ENCODE measurements at places on chromosomes 5 and 9.

- DNase-seq: no peak
Measured at GRCh38 chr9:125446561-125447094, 185.0 kb downstream of the GAPVD1 start.

- DNase-seq: peak; percentile 42
Measured at GRCh38 chr5:132777209-132778069, at the start of gene SEPTIN8. Gene SEPTIN8, minus strand, starts transcription at chr5:132777239. Its CDS starts 102 bp downstream, at chr5:132777137.

DNA sequence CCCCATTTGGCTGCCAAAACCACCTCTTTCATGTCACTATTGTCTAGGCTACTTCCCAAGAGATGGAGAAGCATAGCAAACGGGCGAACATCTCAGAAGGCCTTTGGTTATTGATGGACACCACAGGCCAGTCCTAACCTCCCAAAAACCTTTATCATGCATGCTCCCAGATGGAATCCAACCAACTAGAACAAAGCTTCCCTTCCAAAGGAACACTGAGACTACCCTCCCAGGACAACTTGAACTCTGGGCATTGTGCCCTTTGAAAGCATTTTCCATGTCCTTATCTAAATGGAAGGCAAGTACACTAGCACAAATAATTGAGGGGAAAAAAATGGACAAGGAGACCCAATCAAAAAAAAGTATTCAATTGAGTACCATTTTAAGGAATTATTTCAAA is 65.6 kb downstream of the SPOCK1 start:
- DNase-seq: no peak

DNA sequence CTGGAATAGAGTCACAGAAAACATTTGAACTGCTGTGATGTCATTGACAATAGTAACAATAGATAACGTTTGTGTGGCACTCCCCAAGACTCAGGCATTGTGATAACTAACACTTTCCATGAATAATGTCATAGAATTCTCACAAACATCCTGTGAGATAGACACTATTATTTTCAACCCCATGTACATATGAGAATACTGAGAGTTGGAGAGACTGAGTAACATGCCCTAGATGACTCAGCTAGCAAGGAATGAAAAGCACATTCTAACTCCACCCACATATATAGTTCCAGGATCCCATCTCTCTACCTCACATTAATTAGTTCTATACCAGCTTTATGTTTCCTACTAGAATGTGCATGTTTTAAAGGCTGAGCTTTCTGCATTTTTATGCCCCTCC is 71.4 kb downstream of the ASTN2 start:
- DNase-seq: no peak

- DNase-seq: no peak
Measured at GRCh38 chr5:164801910-164802309, 1296.5 kb downstream of the MAT2B start.

- no peak for DNase-seq
Measured at GRCh38 chr5:112339761-112340160, 79.3 kb downstream of the EPB41L4A start.

DNA sequence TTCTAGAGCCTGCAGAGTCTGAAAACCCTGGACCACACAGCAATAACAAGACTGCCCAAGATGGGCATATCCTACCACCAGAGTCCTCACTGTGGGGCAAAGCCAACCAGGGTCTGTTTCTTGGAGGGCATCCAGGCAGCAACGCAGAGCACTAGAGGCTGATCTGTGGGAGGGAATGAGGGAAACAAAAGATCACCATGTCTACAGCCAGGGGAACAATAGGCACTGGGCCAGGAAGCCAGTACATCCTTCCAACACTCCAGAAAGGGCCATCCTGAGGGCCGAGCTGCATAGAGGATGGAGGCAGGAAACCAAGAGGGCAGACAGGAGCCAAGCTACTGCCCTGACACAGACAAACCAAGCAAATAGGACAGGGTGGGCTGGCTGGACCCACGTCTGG is 416.1 kb upstream of the IRX4 start:
- no peak for DNase-seq

- DNase-seq: peak; percentile 52
Measured at GRCh38 chr9:137721899-137722298, 103.1 kb downstream of the EHMT1 start.

DNA sequence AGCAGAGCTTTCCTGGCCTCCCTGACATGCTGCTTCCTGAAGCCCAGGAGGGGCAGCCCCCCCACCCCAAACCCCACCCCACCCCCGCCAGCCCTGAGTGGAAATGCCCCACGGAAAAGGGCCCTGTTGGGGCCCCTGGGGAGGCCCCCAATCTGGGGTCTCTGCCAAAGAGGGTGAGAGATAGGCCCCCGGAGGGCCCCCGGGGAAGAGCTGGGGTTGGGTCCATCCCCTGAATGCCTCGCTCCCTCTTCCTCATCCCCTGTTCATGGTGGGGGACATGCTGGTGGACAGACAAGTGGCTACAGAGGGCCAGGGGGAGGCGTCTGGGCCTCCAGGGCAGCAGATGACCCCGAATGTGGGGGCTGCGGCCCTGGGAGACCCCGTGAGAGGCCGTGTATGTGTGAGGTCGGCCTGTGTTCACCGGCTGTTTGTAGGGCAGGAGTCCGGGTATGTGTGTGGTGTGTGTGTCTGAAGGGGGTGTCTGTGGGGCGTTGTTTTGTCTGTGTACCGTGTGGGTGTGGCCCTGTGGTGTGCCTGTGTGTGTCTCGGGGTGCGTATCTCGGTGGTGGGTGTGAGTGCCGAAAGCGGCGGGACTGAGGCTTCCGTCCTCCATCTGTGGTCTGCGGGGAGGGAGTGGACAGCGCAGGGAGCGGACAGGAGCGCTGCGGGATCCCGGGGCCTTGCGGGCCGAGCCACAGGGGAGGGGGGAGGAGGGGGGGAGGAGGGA is 11.3 kb downstream of the C9orf50 start:
- peak; percentile 87 for DNase-seq

- DNase-seq: no peak
Measured at GRCh38 chr9:6355728-6356127, 27.6 kb downstream of the TPD52L3 start.

DNA sequence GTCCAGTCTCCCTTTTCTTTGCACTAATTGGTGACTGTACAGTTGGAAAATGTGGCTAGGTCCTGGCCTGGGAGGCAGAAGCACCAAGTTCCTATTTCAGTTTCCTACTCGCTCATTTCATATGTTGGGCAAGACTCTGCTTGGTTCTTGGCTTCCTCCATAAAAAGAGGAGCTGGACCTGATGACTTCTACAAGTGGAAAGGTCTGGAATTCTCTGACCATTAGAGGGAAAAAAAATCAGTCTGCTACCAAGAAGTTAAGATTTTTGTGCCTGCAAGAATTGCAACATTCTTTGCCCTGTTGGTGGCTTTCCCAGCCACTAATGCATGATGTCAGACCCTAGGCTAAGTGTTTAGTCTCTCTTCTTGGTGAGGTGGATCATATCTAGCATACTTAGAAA is 91.5 kb downstream of the WDR41 start:
- DNase-seq: no peak

DNA sequence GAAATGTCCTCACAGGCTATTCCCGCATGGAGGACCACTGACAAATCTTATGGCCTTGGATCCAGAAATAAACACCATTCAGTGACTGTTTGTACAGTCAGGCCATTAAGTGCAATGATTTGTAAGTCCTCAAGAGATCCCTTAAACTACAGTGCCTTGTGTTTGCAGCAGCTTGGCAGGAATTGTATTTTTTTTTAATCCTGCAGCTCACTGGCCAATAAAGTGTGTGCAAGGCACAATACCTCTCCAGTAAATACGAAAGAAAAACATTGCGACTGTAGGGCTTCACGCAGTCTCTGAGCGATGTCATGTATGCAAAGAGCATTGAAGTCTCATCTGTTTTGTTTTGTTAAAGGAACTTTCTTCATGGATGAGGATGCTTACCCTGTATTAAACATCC is 74.2 kb upstream of the TUSC1 start:
- no peak for DNase-seq

DNA sequence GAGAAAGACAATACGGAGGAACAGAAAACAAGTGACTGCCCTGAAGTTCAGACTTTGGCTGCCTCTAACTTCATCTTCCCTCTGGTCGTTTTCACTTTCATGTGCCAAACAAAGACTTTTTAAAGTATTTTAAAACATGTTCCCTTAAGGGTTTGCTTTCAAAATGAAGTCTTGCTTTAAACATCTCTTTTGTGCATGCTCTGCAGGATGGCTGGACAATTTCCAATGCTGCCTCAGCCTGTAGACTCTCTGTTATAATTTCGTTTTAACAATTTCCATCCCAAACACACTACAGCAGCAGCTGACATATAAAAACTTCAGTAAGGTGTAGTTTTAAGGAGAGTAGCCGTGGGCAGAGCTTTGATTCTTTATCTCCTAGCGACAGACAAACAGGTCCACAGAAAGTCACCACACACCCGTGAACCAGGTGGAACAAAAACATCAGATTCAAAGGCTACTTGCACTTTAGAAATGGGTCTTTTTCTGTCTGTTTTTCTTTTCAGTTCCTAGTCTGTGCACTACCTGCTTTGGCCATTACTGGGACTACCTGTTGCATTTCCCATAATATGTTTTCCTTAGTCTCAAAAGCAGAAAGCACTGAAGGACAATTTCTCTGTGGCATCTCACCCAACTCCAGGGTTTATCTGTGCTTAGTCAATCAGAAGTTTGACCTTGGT is 308.9 kb downstream of the DTWD2 start:
- no peak for DNase-seq

GRCh38 chr9:113803811-113804589 is 72.1 kb upstream of the ZNF618 start:
- DNase-seq: no peak

- DNase-seq: no peak
Measured at GRCh38 chr5:154478224-154478565, at the start of gene HAND1. Gene HAND1, minus strand, starts transcription at chr5:154478227. Its CDS starts 219 bp downstream, at chr5:154478008.

- DNase-seq: no peak
Measured at GRCh38 chr5:61328791-61329549, 3.1 kb upstream of the ZSWIM6 start.

DNA sequence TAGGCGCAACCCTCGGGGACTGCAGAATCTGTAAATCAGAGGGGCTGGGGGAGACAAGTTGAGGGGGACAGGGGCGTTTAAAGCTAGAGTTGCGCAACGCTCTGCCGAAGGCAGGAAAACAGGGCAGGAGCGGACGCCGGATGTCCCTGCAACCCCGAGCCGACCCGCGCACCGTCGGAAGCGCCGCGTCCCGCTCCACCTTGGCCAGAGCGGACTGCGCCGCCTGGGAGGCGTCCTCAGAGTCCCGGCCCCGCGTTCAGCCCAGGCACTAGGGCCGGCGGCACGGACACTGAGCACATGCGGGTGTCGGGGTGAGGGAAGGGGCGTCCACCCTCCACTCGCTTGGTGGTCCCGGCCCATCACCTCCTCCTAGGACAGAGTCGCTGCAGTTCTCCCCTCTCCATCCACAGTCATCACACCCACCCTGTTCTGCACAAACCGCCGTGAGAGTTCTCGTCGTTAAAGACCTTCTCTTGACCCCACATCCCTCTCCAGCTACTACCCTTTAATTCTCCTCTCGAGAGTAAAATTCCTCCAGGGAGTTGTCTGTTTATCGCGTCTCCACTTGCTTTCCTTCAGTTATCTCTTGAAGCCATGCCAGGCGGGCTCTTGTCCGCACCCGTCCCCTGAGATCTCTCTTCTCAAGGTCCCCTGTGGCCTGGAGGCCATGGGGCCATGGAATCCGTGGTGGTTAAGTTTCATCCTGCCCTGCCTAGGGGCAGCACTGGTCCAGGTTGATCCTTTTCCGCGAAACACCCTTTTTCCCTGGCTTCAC is 796 bp upstream of the PDLIM7 start:
- no peak for DNase-seq

DNA sequence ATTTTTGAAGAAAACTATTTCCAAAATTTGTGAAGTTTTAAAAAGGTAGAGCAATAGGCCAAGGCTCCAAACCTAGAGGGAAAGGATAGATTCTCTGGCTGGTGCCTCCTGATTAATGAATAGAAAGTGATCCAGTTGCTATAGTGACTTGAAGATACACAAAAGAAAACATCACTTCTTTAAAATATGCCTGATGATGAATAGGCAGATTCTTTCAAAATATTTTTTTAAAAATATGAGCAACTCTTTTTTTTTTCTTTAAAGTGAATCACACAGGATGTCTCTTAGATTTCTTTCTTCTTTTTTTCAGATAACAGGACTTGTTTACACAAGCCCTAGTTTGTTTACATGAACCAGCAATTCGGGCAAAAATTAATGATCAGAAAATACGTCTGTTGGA is 124.4 kb downstream of the RFK start:
- DNase-seq: no peak

GRCh38 chr9:16542290-16542689 is 328.2 kb downstream of the BNC2 start:
- no peak for DNase-seq

GRCh38 chr5:39800042-39800601 is 375.3 kb upstream of the DAB2 start:
- DNase-seq: no peak

- no peak for DNase-seq
Measured at GRCh38 chr5:121462441-121462840, 389.2 kb upstream of the FTMT start.

DNA sequence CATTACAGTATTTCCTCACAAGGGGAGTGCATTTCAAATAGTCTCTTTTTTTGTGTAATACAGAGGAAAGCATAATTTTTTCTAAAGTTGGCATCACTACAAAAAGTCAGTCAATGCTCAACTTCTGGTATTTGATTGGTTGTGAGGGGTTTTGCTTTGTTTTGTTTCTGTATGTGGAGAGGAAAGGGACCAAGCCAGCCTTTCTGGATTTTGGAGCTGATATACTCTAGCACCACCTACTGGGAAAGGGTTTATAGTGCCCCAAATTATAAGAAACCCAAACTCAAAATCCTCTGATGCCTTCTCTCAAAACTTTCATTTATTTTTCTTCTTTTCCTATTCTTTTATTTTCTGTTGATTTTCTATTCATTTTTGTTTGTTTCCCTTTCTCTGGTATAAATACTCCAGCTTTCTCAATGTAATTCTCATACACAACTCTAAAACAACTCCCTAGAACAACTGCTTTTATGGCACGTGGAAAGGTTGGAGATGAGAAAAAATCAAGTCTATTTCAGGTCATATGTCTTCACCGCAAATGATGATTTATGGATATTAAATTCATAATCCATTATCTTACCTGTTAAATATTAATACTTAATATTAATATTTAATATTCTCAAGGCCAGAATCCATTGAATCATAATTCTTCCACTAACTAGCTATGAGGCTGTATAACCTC is 69.5 kb upstream of the ANXA1 start:
- DNase-seq: no peak

DNA sequence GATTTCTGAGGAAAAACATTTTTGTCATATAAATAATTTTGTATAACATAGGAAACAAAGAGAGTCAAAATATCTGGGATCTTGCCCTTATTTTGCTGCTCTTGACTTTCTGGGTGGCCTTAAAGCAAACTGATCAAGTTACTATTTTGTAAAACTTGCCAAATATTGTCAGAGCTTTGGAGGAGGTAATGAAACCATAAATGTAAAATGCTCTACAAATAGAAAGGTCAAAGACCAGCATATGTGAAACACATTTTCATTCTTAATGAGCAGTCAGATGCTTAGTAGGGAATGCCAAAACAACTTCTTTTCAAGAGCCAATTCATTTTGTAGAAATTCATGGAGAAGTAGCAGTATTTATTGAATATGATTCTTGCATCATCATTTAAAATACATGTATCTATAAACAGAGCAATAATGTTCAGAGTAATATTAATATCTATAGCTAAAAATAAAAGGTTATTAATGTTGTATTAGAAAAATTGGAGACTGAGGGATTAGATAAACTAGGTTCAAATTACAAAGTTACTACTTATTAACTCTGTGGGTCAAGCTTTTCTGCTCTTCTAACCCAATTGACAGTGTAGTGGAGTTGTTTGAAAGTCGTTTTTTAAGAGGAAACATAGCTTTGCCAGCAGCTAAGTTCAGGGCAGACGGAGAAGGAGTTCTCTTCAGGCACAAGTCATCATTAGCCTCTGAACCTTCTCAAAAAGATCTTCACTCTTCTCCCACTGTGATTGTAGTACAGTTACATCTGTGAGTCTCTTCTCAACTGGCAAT is 2053.1 kb downstream of the EFNA5 start:
- no peak for DNase-seq

All from CD4-positive, alpha-beta T cell treated with Interleukin-6 for 4 hours (primary cell).